Bladder microvascular endothelial cell (primary cell): ENCODE measurements at places on chromosomes 7 and 10. TPM values are rescaled to one million over a fixed set of nuclear protein-coding genes. Genes with fewer than 3 reads are reported as not detected.

The KIF5B gene
- 100 and 140 TPM in 2 replicates for total RNA-seq

The PRF1 gene
- not detected in 2 replicates for total RNA-seq

The NAT16 gene
- total RNA-seq, result not detected in 2 replicates

The OR2A5 gene
- not detected in 2 replicates for total RNA-seq

The PILRB gene
- 7.3 and 21.3 TPM in 2 replicates for total RNA-seq

The PNLIPRP3 gene
- total RNA-seq, result not detected in 2 replicates

The CDK14 gene
- 4.2 and 4.3 TPM in 2 replicates for total RNA-seq

The CREB5 gene
- 2.1 and 12.5 TPM in 2 replicates for total RNA-seq

The ZNF488 gene
- total RNA-seq, result 0.13 TPM in 1 of 2 replicates, not detected in the other

The AASS gene
- 23.3 and 37.9 TPM in 2 replicates for total RNA-seq

The STAG3 gene
- total RNA-seq, result 0.25 and 0.32 TPM in 2 replicates

The DLX6 gene
- not detected in 2 replicates for total RNA-seq

The H2BK1 gene
- total RNA-seq, result not detected in 2 replicates

The EBLN1 gene
- not detected in 2 replicates for total RNA-seq

The SEMA3C gene
- 0.16 and 0.44 TPM in 2 replicates for total RNA-seq
